ENCODE measurements at places on chromosomes 13 and 19. TPM values are rescaled to one million over a fixed set of nuclear protein-coding genes. Genes with fewer than 3 reads are reported as not detected.

The PRX gene
- 1.7 TPM for total RNA-seq

The KANK3 gene
- total RNA-seq = 26.3 TPM

The RNF225 gene
- 0.58 TPM for total RNA-seq

The ZSCAN4 gene
- not detected for total RNA-seq

The WDR62 gene
- 13.4 TPM for total RNA-seq

The YJEFN3 gene
- 2.4 TPM for total RNA-seq

The GTF3A gene
- total RNA-seq = 73.3 TPM

The ARRDC5 gene
- total RNA-seq = not detected

The CEACAM7 gene
- not detected for total RNA-seq

The PPFIA3 gene
- 2.6 TPM for total RNA-seq

The TUBB4A gene
- total RNA-seq = not detected

The ACTL9 gene
- total RNA-seq = not detected

The RUBCNL gene
- not detected for total RNA-seq

The C13orf42 gene
- not detected for total RNA-seq

The INAFM1 gene
- total RNA-seq = 9.4 TPM

The HS6ST3 gene
- 0.15 TPM for total RNA-seq

The SIGLECL1 gene
- not detected for total RNA-seq

The SRRM5 gene
- total RNA-seq = 0.32 TPM

The TMPRSS9 gene
- total RNA-seq = not detected
